ENCODE measurements at places on chromosomes 2 and 18.

DNA sequence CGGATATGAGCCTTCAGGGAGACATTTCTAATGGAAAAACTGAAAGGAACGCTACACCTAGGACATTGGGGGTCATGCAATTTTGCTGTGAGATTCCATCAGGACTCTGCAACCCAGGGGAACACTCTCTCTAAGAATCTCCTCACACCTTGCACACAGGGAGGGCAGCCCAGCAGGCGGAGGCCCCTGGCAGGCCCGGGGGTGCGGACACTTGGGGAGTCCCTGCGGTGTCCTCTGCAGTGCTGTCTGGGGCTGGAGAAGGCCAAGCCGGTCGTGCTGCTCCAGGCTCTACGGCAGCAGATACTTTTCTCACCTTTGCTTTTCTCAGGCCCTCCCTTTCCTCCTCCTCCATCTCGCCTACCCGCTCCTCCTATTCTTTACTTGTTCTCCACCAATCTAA is 54.7 kb upstream of the FAM110C start:
- no peak for DNase-seq

GRCh38 chr2:204897561-204897960 is 352.3 kb downstream of the PARD3B start:
- DNase-seq = no peak

DNA sequence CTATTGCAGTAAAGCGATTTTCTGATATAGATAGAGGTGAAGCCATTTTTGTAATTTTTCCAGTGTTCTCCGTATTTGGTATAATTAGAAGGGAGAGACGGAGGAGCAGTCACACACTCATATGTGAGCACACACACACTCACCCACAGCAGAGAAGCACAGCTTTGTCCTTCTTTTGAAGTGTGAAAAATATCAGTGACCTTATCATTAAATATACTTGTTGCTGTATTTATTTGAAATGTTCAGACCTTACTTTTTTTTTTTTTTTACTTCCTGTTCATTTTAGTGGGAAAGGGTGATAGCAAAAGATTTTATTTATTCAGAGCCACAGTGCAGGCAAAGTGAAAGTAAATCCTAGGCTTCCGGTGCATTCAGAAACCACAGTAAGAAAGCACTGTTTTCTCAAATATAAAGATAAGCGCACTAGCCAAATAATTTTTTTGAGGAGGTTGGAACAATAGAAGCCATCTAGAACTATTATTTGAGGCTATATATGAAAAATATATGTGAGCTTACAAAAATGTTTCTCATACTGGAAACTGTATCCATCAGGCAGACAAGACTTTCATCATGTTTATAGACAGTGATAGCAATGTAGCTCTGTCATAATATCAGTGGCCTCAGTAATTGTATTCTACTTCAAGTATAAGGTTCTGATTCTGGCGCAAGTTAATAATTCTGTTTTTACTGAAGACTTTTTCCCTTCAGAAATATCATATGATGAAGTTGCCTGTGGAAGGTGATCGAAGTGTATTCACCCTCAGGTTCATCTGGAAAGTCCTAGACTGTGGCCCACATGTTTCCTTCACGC is 37.2 kb downstream of the TSHZ1 start:
- DNase-seq = no peak

DNA sequence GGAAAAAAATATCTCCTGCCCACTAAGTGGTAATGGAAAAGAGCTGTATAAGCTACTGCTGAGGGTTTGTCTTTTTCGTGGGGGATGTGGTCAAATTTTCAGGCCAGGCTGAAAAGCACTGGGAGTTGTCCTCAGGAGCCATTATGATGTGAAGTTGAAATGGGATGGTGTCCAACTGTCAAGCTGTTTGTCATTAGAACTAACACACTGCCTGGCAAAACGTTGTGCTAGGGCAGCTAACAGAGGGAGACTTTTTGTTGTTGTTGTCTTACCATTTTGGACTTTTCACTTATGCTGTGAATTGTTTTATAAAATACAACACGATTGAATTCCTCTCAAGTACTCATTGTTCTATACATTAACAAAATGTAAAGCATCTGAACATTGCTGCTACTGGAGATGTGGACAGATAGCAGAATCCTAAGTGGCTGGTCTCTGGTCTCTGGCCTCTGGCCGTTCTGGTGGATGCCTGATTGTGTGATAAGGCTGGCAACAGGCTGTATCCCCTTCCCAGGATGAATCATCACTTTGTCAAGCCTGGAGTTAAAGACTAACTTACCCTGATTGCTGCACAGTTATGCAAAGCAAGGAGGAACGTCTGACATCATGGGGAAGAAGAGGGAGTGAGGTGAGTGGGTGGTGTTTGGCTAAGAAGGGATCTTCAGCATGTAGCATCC is 2.3 kb downstream of the MYO1B start:
- DNase-seq = no peak

DNA sequence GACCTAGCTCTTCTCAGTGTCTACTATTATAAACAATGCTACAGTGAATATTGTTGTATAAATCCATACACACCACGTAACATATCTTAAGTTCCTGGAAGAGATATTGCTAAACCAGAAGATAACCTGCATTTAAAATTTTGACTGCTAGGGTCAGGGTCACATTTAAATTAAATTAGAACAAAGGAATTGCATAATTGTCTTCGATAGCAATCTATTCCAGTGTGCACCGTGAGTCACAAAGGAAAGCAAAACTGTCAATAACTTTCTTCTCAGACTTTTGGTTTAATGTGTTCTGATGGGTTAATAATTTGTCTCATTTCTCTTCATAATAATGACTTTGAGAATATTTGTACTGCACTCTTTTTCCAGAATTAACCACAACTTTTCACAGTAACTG is 4.2 kb downstream of the GEN1 start:
- no peak for DNase-seq

GRCh38 chr18:10055125-10055750 is 141.4 kb downstream of the VAPA start:
- no peak for DNase-seq
